ENCODE measurements at places on chromosomes 2 and 18.

- no peak for DNase-seq
Measured at GRCh38 chr2:62526531-62527381, 20.8 kb upstream of the TMEM17 start.

- peak; percentile 35 for DNase-seq
Measured at GRCh38 chr2:233867993-233868532, at the start of gene MSL3B. TSS of gene MSL3B (minus strand) at chr2:233868386.

GRCh38 chr2:240561325-240561971 is 1.3 kb downstream of the DUSP28 start:
- no peak for DNase-seq

DNA sequence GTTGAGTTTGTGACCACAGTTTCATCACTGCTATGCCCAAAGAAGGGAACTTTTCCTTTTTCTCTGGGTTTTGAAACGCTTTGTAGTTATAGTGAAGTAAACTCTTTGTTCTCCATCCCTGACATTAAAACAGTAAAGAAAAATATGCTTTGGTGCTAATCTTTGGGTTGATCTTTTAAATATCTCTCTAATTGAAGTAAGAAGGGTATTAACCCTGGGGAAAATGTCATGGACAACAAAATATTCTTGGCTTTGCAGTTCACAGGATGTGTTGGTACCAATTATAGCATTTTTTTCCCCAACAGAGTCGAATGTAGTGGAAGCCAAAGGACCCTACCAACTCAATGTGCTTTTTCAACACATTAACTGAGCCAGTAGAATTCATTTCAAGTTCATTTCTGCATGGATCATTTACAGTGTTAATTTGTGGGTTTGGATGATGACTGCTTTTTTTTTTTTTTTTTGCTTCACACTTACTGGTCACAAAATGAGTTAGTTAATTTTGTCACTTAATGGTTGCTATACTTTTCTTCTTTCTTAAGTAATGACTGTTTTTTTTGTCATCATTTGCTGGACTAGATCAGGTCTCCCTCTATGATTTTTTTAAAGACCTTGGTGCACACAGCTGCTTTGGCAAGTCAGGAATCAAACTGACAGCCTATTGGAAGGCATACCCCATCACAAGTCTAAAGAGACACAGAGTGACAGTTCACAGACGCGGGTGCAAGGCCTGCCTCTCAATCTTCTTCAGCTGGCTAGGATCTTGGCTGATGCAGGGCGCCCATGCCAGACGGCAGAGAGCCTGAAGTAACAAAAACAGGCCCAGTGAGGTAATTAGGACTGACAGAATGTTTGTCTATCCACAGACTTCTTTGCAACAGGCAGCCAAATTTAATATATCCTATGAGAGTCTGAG is 98.8 kb upstream of the MMADHC start:
- DNase-seq: no peak

DNA sequence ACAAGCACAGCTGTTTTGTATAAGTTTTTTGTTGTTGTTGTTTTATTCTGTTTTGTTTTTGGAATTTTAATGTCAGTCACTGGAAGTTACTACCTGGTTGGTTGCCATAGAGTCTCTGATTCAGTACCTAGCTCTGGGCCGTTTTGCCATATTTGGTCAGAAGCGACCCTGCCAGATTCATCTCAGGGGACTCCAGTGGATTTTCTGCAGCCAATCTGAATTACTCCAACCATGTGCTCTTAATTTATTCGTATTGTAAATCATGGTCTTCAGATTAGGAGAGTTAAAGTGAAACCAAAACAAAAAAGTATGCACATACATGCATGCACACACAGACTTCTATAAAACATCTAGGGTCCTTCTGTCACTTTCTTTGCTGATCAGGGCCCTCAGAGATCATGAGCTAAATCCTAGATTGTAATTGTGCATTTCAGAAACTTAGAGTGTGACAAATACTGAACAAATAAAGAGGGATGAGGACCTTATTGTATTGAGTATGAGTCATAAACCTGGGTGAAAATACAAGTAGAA is 317.4 kb upstream of the UBE2E3 start:
- DNase-seq: no peak

GRCh38 chr2:112183327-112184025 is 45.3 kb downstream of the FBLN7 start:
- DNase-seq: no peak

DNA sequence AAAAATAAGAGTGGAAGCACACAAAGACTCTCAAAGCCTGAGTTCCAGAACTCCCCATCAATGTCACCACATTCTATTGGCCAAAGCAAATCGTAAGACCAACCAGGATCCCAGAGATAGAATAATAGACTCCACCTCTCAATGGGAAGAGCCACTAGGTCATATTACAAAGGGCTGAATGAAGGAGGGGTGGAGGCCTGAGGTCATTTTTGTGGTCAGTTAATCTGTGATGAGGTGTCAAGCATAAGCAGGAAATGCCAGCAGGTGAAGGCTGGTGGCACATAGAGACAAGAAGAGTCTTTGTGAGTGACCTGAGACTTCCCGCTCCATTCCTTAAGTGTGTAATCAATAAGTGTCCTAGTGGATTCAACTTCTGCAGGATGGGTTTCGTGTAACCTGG is 144.3 kb downstream of the TFCP2L1 start:
- no peak for DNase-seq

- DNase-seq: no peak
Measured at GRCh38 chr2:235773188-235773928, 279.5 kb downstream of the AGAP1 start.

GRCh38 chr2:234764372-234764771 is 187.4 kb upstream of the SH3BP4 start:
- DNase-seq: no peak

- no peak for DNase-seq
Measured at GRCh38 chr2:161355983-161356382, 47.8 kb downstream of the PSMD14 start.

GRCh38 chr2:236176417-236176816 is 8.2 kb upstream of the GBX2 start:
- no peak for DNase-seq

GRCh38 chr2:16657671-16658070 is 8.0 kb downstream of the CYRIA start:
- no peak for DNase-seq

DNA sequence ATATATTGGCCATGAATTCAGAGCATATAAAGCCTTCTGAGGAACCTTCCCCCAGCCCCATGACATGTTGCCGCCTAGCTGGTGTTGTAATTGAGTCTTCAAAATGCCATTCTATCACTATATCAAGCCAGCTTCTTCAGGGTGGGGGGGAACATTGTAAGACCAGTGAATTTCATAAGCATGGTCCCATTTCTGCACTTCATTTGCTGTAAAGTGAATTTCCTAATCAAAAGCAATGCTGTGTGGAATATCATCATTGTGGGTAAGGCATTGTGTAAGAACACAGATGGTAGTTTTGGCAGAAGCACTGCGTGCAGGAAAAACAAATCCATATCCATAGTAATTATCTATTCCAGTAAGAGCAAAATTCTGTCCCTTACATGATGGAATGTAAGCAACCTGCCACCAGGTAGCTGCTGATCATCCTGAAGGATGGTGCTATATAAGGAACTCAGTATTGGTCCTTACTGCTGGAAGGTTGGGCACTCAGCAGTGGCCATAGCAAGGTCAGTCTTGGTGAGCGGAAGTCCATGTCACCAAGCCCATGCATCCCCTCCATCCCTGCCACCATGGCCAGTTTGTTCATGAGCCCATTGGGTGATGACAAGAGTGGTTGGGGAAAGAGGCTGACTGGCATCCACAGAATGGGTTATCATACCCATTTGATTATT is 159.4 kb downstream of the COPS8 start:
- no peak for DNase-seq

DNA sequence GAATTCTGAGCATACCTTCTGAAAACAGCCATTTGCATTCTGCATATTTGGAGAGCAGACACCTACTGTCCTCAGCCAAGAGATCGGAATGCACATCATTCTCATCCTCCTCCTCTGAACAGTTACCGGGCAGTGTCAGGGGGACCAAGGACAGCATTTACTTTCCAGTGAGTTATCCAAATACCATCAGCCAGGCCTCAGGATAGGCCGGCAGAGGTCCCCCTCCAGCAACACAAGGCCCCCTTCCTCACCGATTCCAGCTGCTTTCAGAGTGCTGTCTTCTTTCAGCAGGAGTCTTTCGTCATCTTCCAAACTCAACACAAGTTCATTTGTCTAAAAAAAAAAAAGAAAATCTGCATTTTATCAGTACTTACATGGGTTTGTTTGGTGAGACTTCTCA is 55.3 kb downstream of the C2orf76 start:
- no peak for DNase-seq

DNA sequence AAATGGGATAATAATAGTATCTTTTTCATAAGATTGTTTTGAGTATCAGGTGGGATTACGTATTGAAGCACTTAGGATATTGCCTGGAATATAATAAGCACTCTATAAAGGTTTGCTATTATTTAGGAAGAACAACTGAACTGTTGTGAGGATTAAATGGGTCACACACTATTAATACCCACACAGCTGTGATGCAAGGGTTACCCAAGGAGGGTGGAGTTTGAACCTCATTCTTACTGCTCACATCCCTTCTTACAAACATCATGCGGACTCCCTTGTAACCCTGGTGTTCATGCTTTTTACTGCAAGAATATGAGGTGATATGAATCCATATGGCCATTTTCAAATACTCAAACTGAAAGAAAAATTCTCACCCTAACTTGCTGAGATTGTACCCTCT is 113.5 kb downstream of the KCTD1 start:
- no peak for DNase-seq

Measured in effector CD4-positive, alpha-beta T cell (primary cell).